ENCODE measurements at places on chromosomes 13 and 19.

DNA sequence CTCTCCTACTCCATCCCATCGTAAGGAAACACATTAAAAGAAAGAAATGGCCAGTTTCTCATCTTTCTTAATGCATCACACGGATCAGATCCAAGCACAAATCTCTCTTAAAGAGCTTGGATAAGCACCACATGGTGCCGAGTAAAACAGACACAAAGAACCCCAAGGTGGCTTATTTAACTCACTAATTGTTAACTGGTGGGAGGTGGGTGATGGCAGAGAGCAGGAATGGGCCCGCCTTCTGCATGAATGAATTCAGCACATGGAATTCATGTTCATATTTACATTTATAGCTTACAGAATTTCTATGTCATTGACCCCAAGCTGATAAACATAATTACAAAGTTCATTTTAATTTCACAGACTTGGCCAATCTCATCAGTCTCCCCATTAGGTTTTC is 89.9 kb downstream of the MZT1 start:
- no peak for DNase-seq

GRCh38 chr19:19406878-19407632 is 1.6 kb downstream of the GATAD2A start:
- no peak for DNase-seq

GRCh38 chr13:108003626-108004025 is 211.7 kb downstream of the LIG4 start:
- no peak for DNase-seq

- DNase-seq, result no peak
Observed at GRCh38 chr13:92272177-92272576, 873.8 kb downstream of the GPC5 start.

DNA sequence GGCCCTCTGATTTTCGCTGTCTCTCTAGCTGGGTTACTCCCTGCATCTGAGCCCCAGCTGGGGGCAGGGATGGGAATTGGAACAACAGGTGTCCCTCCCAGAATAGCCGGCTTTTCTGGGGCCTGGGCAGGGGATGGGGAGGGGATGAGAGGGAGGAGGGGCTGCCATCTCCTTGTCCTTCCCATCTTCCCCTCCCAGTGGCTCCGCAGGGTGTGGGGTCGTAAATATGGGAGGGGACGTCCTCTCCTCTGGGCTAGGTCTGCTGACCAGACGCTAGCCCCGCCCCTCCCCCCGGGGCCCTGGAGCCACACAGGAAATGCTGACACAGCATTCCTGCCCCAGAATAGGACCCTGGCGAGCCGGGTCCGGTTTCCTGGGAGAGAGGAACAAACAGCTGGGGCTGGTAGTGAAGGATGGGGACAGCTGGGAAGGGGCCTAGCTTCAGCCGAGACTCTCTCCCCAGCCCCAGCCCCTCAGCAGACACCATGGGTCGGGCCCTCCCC is 1.1 kb downstream of the RYR1 start:
- DNase-seq, result no peak

- no peak for DNase-seq
Observed at GRCh38 chr13:22196777-22197176, 525.9 kb downstream of the FGF9 start.

Measured in NCI-H2107 (cell line).